ENCODE measurements at places on chromosomes 5 and 9. TPM values are rescaled to one million over a fixed set of nuclear protein-coding genes. Genes with fewer than 3 reads are reported as not detected.

Gene GFI1B
- total RNA-seq: 0.85 TPM

DNA sequence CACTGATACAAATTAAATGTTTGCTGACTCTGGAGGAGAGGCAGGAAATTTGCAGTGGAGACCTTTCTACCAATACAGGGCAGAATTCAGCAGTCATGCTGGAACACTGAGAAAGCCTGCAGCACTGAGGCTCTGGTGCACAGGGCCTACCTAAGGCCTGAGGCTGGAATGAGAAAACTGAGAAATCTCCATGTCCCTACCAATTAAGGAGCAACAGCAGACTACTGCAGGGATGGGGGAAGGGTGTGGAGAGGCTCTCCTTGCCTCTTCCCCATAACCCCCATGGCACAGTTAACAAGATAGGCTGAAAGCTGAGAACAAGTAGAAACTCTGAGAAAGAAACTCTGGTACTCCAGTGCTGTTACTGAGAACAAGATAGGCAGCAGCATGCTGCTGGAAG lies 10.5 kb downstream of the FBXO4 start:
- DNase-seq: no peak

GRCh38 chr5:151733358-151734063 lies 24.9 kb downstream of the ATOX1 start:
- no peak for DNase-seq

- DNase-seq: no peak
Measured at GRCh38 chr9:85089188-85089969, 419.9 kb downstream of the NTRK2 start.

- no peak for DNase-seq
Measured at GRCh38 chr5:2461701-2462691, 289.5 kb downstream of the IRX2 start.

DNA sequence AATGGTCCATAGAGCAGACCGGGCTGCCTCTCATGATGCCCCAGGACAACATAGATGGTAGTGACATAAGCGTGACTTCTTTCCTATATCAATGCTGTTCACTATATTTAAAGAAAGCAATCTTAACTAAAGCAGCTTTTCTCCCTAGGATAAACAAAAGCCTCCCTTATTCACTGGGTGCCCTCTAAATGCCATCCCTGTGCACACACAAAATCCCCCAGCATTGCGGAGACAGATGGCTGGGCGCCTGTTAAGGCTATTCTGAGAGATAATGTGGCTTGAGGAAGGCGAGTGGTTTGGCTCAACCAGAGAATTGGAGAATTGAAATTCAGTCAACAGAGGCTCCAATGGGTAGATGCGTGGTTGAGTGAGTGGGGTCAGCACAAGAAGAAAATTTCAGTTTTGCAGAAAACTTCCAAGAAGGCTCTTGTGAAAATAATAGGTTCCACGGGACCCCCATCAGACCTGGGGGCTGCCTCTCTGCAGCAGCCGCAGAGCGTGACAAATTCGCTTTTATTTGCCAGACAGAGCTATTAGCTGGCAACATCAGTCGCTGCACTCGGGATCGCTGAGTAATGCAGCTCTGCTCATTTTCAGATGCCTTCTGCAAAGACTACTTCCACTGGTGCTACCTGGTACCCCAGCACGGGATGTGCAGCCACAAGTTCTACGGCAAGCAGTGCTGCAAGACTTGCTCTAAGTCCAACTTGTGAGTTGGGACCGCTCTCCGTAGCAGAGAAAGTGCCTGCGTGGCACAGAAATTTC lies 103.9 kb upstream of the ICE1 start:
- DNase-seq: no peak

Gene HTR1A
- total RNA-seq: not detected
